ENCODE measurements at places on chromosomes 3 and 15. TPM values are rescaled to one million over a fixed set of nuclear protein-coding genes. Genes with fewer than 3 reads are reported as not detected.

DNA sequence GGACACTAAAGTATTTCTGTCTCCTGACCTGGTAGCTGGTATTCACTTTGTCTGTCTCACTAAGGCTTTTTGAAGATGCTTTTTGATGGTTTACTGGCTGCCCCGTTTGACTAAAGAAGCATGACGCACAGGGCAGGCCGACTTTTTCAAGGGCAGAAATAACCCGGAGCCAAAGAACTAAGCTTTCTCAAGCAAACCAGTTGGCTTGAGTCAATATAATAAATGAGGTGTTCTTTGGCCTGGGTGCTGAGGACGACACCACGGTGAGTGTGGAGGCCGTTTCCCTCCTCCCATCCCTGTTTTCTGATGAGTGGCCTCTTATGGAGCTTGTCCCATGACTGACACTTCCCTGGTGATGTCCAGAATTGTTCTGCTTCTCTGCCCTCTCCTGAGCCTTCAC lies 220.9 kb downstream of the ITPR1 start:
- DNase-seq = no peak

GRCh38 chr3:40739971-40740370 lies 215.2 kb downstream of the ZNF621 start:
- DNase-seq = no peak

- DNase-seq = no peak
These were observed 225.6 kb downstream of the ADAMTS9 start for GRCh38 chr3:64462203-64462602.

GRCh38 chr3:37531066-37531720 lies 330.5 kb upstream of the CTDSPL start:
- no peak for DNase-seq

- no peak for DNase-seq
These were observed 191.6 kb upstream of the TOPAZ1 start for GRCh38 chr3:44050101-44050500.

DNA sequence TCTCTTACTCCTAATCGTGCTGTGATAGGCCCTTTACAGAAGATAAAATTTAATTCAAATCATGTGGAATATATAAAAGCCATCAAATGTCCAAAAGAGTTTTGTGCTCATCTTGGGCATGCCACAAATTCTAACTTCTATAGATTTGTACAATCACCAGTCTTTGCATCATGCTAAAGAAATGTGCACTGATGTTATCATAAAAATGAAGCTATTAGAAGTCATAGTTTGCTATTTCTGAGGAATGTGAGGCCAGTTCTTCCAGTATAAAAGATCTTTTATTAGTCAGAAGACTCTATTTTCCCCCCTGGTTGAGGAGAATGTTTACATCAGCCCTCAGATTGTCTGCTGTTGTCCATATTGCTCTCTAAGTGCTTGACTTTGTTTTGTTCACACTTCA lies 2.1 kb upstream of the ANXA2 start:
- no peak for DNase-seq

- peak; percentile 93 for DNase-seq
These were observed 85.1 kb downstream of the MTHFS start for GRCh38 chr15:79811406-79812405.

DNA sequence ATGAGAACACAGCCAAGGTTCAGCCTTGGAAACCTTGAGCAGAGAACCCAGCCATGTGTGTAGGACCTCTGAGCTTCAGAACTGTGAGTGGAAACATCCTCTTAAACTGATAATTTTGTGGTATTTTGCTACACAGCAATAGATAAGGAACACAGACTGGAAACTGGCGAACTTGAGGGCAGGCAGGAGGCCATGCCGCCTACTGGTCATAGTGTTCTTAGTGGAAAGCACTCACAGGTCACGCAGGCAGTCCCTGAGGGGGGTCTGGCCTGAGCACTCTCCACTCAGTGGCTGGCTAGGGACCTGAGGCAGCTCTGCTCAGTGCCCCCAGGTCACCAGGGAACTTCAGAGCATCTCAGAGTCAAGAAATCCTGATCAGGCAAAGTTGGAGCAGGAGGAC lies 9.7 kb upstream of the XIRP1 start:
- DNase-seq = peak; percentile 71

Gene SCAP
- 120 TPM for polyA plus RNA-seq

Gene CD200R1
- polyA plus RNA-seq = 1.5 TPM

Gene ZNF662
- polyA plus RNA-seq = 11.2 TPM

Gene SNTN
- polyA plus RNA-seq = 2.3 TPM
